ENCODE measurements at places on chromosomes 3 and 15.

GRCh38 chr3:119315600-119316312 lies 21.6 kb downstream of the ARHGAP31 start:
- DNase-seq: no peak
- H3K4me3 ChIP-seq: no peak overlapping the region
- peaks cover 72% of the 10 kb centered on the region for H3K4me1 ChIP-seq
- H3K27ac ChIP-seq: no peak overlapping the region

DNA sequence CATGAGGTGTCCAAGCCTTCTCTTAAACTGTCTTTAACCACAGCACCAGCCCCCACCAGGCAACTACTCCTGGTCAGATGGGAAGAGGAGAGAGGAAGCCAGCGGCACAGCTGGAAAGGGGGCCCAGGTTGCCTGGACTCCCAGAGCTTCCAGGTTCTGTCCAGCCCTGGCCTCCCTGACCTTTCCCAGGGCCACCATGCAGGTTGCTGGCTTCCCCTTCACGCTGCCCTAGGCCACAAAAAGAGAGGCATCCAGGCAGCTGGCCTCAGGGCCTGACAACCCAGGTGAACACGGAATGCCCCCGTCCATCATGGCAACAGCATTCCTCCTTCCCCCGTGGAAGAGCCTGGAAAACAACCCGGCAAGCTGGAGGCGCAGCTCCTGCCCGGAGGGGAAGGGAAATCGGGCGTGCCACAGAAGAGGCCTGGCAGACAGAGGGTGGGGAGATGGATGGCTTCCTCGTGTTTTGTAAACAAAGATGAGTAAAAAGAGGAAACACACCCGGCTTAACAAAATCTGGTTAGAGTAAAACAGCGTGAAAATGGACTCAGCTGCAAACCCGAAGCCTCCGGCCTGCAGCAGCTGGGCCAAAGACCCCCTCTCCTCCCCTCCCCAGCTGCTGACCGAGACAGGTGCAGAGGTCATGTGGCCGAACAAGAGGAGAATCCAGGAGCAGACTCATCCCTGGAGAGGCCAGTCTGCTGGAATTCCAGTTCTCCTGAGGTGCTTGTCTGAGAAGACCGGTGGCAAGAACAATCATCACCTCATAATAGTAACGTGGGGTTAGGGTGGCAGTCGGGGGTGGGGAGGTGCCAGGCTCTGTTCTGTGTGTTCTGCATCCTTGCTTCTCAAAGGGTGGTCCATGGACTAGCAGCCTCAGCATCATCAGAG lies 15.5 kb downstream of the BMF start:
- H3K27ac ChIP-seq: peak overlapping the region; percentile 48
- peaks cover 52% of the 10 kb centered on the region for H3K36me3 ChIP-seq
- no peak overlapping the region for H3K4me3 ChIP-seq
- H3K27me3 ChIP-seq: peaks cover 7% of the 10 kb centered on the region
- no peak for DNase-seq

GRCh38 chr3:100032243-100032642 lies 82.1 kb downstream of the FILIP1L start:
- no peak for DNase-seq
- no peaks in the 10 kb centered on the region for H3K36me3 ChIP-seq
- H3K4me3 ChIP-seq: no peak overlapping the region
- no peaks in the 10 kb centered on the region for H3K27me3 ChIP-seq

- peaks cover 7% of the 10 kb centered on the region for H3K4me1 ChIP-seq
- H3K4me3 ChIP-seq: peak overlapping the region; percentile 96
- no peak for DNase-seq
- H3K27me3 ChIP-seq: peaks cover 5% of the 10 kb centered on the region
- peaks cover 47% of the 10 kb centered on the region for H3K36me3 ChIP-seq
These were observed 1.1 kb downstream of the KIF15 start for GRCh38 chr3:44762690-44763089.

All from endothelial cell (in vitro differentiated cells).